ENCODE measurements at places on chromosomes 11 and 22. TPM values are rescaled to one million over a fixed set of nuclear protein-coding genes. Genes with fewer than 3 reads are reported as not detected.

The KRTAP5-11 gene
- total RNA-seq = not detected

The CCDC116 gene
- total RNA-seq = 0.79 TPM

The SYCE3 gene
- 0.79 TPM for total RNA-seq

The FLRT1 gene
- not detected for total RNA-seq

The C11orf65 gene
- total RNA-seq = 0.57 TPM

The CHEK1 gene
- 66.9 TPM for total RNA-seq

The APOL3 gene
- 146 TPM for total RNA-seq

All from activated naive CD8-positive, alpha-beta T cell treated with anti-CD3 and anti-CD28 coated beads, Interleukin-2, amount 10 ng/mL, durations not matched to agents 7 days and 5 days (primary cell).